ENCODE measurements at places on chromosomes 7 and 10. TPM values are rescaled to one million over a fixed set of nuclear protein-coding genes. Genes with fewer than 3 reads are reported as not detected.

OR2A12 gene
- not detected for polyA plus RNA-seq

PKD2L1 gene
- not detected for polyA plus RNA-seq

PKD1L1 gene
- polyA plus RNA-seq, result not detected

PON3 gene
- not detected for polyA plus RNA-seq

FFAR4 gene
- polyA plus RNA-seq, result not detected

NPFFR1 gene
- polyA plus RNA-seq, result not detected

DDX56 gene
- polyA plus RNA-seq, result 50.5 TPM

GRID2IP gene
- polyA plus RNA-seq, result 0.04 TPM

VGF gene
- polyA plus RNA-seq, result not detected

ADAM8 gene
- 63.9 TPM for polyA plus RNA-seq

All from CD4-positive, alpha-beta memory T cell (primary cell).